ENCODE measurements at places on chromosomes 1 and 21.
A peak's percentile ranks its signal among the peaks of the same experiment; 100 is the strongest.

DNA sequence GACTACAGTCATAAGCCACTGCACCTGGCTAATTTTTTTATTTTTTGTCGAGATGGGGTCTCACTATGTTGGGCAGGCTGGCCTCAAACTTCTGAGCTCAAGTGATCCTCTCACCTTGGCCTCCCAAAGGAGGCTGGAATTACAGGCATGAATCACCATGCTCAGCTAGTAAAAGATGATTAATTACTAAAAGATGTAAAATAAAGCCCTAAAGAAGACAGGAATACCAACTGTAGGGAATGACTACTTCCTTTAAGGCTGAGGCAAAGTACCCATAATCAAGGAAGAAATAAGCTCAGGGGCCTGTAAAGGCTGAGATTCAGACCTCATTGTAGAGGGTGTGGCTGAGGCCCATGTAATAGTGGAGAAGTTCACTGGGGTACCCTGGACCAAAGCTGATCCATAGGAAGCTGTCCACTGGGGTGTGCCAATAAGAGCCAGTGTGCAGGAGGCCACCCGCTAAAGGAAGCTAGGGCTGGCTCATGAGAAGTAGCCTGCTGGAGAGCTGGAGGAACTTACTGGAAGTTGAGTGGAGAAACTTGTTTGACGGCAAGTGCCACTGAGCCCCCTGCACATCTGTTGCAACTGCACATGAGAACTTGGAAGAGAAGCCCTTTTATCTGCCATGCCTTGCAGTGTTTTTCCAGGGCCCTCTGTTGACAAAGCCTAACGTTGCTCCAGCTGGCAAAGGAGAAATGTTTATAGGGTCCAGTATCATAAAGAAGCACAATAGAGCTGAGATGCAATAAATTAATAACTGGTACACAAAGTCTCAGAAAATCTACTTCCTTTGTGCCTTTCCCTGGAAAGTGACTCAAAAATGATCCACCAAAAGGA is 17.8 kb upstream of the SERTAD4 start:
- no peak for DNase-seq

GRCh38 chr1:169741666-169742394 is 8.0 kb upstream of the SELE start:
- DNase-seq = no peak

DNA sequence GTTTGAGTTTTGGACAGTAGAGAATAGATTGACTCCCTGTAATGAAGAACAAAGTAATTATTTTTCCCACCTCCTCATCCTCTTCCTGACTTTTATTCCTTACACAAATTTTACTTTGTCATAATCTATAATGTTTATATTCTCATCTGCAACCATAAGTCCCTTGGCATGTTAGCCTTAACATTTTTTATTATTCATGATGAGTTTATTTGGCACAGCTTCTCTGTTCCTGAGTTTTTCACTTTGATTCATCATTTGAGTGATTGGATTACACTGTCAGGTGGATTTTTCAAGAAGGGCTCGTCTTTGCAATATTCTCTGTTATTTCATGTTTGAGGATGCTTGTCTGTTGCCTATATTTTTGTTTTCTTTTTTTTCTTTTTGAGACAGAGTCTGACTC is 35.7 kb downstream of the TNFRSF8 start:
- DNase-seq = no peak

DNA sequence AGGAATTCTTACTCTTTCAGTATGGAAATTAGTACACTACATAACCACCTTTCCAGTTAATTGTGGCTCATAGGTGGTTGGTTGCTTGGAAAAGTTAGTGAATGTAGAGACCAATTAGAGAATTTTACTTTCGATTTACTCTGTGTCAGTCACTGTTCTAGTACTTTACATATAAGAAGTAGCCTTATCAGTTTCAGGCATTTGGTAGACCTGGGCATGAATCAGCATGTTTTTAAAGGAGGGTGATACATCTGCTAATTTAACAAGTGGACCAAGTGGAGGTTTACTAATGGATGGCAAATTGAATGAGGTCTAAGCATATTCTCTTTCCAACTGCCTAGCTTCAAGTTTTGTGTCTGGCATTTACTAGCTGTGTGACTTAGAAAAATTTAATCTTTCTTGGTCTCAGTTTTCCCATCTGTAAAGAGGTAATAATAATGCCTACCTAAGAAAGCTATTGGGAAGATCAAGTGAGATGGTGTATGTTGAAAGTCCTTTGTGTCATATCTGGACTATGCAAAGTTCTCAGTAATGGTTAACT is 1158.6 kb downstream of the PLA2G4A start:
- DNase-seq = no peak

GRCh38 chr1:38173157-38173831 is 126.7 kb upstream of the POU3F1 start:
- peak; percentile 1 for DNase-seq

All from CD4-positive, alpha-beta T cell treated with Interleukin-12 subunit alpha and Interleukin-12 subunit beta, for 1 hour (primary cell).